ENCODE measurements at places on chromosomes 4 and X. TPM values are rescaled to one million over a fixed set of nuclear protein-coding genes. Genes with fewer than 3 reads are reported as not detected.

- no peak for DNase-seq
These were observed 99.1 kb upstream of the AFAP1 start for GRCh38 chr4:8038719-8039251.

- DNase-seq, result peak; percentile 90
These were observed 288.3 kb downstream of the CHIC1 start for GRCh38 chrX:73851014-73852009.

DNA sequence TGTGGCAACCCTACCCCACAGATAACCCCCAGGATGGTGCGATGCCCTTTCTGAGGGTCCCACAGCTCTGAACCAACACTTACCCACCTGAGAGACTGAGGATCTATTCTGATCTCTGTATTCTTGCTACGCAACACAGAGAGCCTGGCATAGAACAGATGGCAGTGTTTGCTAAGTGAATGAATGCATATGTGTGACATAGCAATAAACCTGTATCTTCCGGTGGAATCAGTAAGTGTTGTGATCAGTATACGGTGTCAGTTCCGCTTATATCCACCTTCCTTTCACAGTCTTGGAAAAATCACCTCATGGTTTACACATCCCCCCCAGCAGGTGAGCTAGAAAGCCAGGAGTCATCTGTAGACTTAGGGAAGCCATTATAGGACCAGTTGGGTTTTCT is 5.9 kb upstream of the HSD17B10 start:
- DNase-seq, result no peak

- DNase-seq, result no peak
These were observed 343.1 kb upstream of the NOCT start for GRCh38 chr4:138672393-138672976.

DNA sequence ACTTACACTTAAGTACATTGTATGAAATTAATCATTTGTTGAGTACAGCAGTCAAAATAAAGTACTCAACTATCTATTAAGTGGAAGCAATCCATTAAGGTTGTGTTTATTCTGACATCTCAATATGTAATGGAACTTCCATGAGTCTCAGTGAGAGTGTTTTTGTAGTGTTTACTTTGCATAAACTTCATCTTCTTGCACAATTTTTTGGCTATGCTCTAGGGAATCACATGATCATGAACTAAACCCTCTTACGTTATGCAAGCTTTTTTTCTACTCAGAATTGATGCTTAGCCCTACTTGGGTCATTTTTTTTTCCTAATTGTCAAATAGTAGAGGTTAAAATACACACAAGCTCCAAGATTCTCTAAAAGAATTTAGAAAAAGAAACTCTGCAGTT is 21.1 kb upstream of the PIGA start:
- no peak for DNase-seq

DNA sequence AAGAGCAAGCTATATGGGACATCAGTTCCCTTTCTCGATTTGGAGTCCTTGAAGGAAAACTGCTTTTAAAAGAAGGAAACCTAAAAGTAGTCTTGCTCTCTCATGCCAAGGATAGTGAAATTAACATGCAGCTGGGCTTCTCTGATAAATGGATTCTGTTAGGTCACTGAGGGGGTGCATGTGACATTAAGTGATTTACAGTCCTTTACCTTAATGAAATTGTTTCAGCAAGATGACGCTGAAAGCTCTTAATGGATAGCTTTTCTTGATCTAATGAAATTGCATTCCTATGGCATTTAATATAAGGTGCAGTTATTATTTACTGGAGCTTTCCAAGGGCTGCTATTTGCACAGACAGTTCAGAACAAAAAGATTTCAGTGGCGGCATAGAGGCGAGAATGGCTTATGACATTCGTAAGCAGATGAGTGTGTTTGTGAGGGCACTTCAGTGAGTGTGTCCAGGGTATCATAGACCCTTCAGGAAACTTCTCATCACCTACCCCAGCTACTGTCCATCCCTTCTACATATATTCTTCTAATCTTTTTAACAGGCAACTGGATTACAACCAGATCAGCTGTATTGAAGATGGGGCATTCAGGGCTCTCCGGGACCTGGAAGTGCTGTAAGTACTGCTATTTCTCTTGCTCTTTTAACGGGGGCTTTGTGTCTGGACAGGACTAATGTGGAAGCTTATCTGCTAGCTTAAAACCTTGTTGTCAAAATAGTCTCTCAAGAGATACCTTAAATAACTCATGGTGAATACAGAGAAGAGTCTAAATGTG is 219.9 kb upstream of the PACRGL start:
- DNase-seq, result no peak

GRCh38 chr4:60366661-60367060 is 833.5 kb upstream of the ADGRL3 start:
- no peak for DNase-seq

DNA sequence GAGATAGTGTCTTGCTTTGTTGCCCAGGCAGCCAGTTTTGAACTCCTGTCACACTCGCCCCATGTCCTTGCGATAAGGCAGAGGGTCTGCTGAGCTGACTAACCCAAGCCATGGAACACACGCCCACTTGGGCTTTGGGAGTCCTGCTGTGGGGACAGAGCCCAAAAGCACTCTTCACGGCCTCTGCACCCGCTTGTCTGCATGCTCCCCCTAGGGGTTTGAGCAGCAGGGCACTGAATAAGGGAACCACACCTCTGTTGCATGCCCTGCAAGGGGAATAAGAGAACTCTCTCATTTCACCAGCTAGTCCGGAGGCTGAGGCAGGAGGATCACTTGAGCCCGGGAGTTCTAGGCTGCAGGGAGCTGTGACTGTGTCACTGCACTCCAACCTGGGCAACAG is 166.0 kb downstream of the STAG2 start:
- no peak for DNase-seq

DNA sequence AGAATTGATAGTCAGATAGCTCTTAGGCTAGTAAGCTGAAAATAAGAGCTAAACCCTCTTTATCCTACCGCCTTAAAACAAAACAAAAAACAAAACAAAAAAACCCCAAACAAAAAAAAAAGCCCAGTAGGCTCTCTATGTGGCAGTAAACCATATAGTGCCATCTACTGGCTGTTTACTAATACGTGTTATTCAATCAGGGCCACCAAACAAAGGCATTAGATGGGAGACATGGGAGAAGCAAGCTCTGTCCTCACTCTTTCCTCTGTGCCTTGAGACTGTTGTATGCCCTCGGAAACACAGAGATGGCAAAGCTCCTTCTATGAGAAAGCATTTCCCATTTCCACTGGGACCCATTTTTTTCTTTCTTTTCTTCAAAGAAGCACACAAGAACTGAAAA is 148.8 kb upstream of the MID1 start:
- DNase-seq, result no peak

- no peak for DNase-seq
These were observed 60.4 kb upstream of the TAF9B start for GRCh38 chrX:78199851-78200250.

DNA sequence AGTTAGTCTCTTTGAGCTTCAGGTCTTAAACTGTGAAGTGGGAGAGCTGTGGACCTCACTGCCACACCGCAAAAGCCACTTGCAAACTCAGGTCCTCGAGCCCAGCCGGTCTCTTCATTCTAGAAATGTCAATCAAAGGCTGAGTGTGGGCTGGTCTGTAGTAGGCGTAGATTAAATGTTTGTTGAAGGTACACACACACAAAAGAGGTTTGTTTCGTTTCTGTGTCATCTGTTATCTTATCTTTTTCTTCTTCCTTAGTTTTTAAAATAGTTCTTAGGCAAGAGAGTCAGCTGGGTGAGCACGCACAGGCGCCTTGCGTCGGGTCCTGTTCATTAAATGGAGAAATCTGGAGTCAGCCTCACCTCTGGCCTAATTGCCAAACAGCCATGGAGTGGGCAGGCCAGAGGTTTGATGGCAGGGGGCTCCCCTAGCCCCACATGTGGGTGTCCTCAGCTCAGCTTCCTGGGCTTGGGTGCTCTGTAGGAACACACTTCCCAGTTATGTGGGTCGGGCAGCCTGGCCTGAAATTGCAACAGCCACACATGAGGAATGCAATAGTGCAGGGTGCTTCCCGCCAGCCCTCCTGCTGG is 836 bp upstream of the PSAPL1 start:
- no peak for DNase-seq

- peak; percentile 45 for DNase-seq
These were observed 127.8 kb downstream of the UBE2K start for GRCh38 chr4:39825741-39826231.

DNA sequence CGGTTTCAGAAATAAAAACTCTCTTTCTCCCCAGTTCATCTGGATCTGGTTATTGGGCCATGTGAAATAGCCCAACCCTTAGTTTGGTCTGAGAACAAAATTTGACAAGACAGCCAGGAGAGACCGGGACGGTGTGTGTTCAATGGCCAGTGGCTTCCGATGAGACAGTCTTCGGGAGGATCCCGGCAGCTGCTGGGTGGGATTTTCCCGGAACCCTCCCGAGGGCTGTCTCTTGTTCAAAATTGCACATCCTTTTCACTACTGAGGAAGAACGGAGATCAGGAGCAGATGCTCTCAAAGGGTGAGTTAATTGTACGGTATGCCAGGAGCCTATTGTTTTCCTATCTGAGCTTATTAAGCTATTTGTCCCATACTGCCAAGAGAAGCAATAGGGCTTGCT is 166.5 kb downstream of the PRR32 start:
- DNase-seq, result no peak

GRCh38 chrX:3161681-3162080 is 120.4 kb downstream of the ARSF start:
- DNase-seq, result no peak

GRCh38 chr4:71156616-71157015 is 163.2 kb downstream of the DCK start:
- DNase-seq, result no peak

GRCh38 chr4:146143888-146144287 is 31.6 kb upstream of the LSM6 start:
- DNase-seq, result no peak

DNA sequence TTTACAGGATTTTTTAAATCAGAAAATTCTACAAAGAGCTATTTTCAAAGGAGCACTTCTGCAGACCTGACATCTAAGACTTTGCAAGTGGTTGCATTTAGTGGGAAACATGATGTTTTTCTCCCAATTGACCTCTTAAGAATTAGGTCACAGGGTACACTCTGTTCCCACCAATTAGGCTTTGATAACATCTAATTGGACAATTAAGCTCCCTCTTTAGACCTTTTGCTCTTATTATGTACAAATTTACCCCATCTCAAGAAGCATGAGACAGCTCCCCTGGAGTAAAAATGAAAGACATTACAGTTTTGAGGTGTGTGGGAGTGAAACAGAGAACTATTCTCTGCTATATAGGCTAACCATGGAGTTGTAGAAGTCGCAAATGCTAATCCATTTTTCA is 31.8 kb upstream of the AGA start:
- DNase-seq, result no peak

DNA sequence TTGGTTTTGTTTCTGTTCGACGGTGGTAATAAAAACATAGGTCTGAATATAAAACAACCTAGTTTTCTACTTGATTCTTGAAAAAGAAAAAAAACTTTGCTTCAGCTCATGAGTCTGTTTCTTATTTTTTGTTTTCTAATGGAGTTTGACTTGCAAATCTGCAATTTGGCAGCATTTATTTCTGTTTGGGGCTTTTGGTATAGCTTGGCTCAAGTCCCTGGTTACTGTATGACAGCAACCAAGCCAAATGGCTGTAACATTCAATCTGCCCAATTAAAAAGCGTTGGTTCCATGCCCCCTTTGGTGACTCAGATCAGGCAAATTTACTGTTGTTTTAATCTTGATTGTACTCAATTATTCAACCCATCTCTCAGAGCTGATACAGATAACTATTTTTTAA is 263.4 kb downstream of the GRIA3 start:
- DNase-seq, result no peak

- no peak for DNase-seq
These were observed 682.4 kb upstream of the PABPC4L start for GRCh38 chr4:134883831-134884449.

DNA sequence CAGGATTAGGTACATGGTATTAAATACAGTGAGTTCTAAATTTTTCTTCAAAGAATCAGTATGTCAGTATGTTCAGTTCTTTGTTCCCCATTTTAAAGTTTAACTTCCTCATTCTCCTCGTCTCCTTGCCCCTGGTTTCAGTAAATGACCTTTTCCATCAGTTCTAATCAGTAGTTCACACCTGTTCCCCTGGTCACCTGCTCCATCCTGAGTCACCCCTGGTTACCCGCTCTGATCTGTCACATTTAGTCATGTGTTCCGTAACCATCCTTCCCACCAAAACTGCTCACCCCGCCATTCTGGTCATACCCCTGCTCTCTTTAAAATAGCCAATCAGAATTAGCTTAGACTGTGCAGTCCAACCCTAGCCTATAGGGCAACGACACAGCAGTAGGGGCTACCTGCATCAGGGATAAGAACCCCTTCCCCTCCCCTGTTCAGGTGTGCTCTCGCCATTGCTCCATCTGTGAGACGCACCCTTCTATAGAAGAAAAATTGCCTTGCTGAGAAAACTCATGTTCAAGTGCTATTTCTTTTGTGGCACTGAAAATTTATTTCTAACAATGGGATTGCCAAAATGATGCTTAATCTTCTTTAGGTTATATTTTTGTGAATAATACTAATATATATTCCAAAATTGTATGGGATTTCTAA is 181.3 kb downstream of the OR13H1 start:
- no peak for DNase-seq

GRCh38 chr4:187017147-187017546 is 293.5 kb upstream of the FAT1 start:
- DNase-seq, result no peak

DNA sequence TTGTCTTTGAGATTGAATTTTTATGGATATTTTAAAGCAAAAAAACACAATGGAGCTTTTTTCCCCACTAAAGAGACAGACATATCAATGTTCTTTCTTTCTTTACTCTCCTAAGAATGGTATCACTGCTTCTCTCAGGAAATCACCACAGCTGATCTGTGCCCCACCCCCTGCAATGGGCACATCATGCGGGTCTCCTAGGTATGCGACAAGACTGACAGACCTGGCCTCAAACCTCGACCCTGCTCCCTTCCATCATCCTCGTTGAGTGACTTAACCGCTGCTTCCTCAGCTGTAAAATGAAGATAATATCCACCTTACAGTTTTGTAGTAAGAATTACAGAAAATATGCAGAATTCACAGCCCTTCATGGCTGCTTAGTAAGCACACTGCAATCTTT is 58.3 kb downstream of the LEF1 start:
- DNase-seq, result no peak

DNA sequence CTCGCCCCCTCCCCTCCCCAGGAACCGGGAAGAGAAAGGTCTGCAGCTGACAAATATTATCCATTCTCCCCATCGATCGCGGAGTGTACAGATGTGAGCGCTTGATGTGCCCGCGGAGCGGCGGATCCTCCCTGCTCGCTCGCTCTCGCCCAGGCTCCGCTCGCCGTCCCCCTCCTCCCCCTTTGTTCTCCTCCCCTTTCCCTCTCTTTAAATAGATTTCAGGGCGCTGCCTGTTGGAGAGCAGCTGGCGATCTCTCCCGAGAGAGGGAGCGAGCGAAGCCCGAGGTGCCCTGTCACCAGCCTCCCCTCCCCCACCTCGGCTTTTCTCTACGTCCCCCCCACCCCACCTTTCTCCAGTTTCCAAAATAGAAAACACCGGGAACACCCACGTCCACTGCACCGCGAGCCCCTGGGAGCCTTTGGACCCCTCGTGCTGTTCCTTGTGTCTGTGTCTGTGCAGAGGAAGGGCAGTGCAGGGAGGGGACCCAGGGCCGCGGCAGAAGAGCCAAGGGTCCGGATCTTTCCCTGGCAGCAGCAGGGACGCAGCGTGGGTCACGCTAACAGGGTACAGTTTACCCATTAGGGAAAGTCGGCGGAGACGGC is 56.6 kb upstream of the BCOR start:
- peak; percentile 61 for DNase-seq

The GAGE12J gene
- not detected for total RNA-seq

The MAGEB1 gene
- total RNA-seq, result not detected

The TCP11X2 gene
- not detected for total RNA-seq

The OCIAD1 gene
- 199 TPM for total RNA-seq

The IKBKG gene
- 12.5 TPM for total RNA-seq

The RTL9 gene
- 0.28 TPM for total RNA-seq

The PDLIM3 gene
- total RNA-seq, result 22.6 TPM

The LRAT gene
- total RNA-seq, result 0.11 TPM

The DRP2 gene
- total RNA-seq, result 0.04 TPM
